ENCODE measurements at places on chromosomes 2 and 18. TPM values are rescaled to one million over a fixed set of nuclear protein-coding genes. Genes with fewer than 3 reads are reported as not detected.
A peak's percentile ranks its signal among the peaks of the same experiment; 100 is the strongest.

The CHMP1B gene
- total RNA-seq = 35.3 TPM

- DNase-seq = no peak
These were observed 215.3 kb upstream of the GULP1 start for GRCh38 chr2:188076149-188077056.

The LOXL3 gene
- total RNA-seq = 8.0 TPM

- no peak for DNase-seq
These were observed 13.8 kb upstream of the PLA2R1 start for GRCh38 chr2:160076241-160076640.

- DNase-seq = no peak
These were observed 9.6 kb downstream of the TRPM8 start for GRCh38 chr2:233926806-233927205.

The FSHR gene
- 2.4 TPM for total RNA-seq

The ANTXR1 gene
- 54.5 TPM for total RNA-seq

DNA sequence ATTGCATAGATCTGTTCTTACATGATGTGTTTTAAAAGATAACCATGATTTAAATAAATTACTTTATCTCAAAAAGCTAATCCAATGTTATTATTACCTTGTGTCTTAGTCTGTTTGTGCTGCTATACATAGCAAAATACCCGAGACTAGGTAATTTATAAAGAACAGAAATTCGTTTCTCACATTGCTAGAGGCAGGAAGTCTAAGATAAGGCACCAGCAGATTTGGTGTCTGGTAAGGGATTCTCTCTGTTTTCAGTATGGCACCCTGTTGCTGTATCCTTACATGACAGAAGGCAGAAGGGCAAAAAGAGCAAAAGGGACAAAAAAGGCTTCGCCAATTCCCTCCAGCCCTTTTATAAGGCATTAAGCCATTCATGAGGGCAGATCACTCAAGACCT is 533.9 kb downstream of the PARD3B start:
- DNase-seq = no peak

GRCh38 chr2:101597347-101597944 is 100.1 kb upstream of the MAP4K4 start:
- no peak for DNase-seq

DNA sequence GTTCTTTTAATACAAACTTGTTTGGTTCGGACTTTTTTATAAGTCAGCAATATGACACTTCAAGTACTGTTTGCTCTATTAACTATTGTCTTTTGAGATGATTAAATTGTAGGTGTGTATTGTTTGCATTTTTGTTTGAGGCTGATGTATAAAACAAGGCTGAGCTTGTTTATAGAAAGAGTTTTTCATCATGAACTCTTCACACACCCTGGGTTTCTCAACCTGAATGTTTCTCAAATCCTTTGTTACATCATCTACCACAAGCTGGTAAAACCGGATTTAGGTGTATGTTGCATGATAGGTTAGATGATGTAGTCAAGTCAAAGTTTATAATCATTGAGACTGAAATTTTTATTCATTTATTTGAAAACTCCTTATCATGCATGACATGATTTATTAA is 335.2 kb upstream of the LRATD1 start:
- DNase-seq = no peak

GRCh38 chr2:73284296-73285158 is at the start of gene FBXO41:
Gene FBXO41 (minus strand): TSS chr2:73284478. CDS start chr2:73269630, 14,848 bp downstream.
- peak; percentile 88 for DNase-seq

The CRYBA2 gene
- total RNA-seq = 1.3 TPM

GRCh38 chr2:3112131-3112530 is 265.5 kb downstream of the EIPR1 start:
- no peak for DNase-seq

The NTSR2 gene
- total RNA-seq = not detected

GRCh38 chr2:62568983-62569837 is 63.2 kb upstream of the TMEM17 start:
- DNase-seq = no peak

- no peak for DNase-seq
These were observed 25.5 kb downstream of the MRPL35 start for GRCh38 chr2:86224645-86225355.

DNA sequence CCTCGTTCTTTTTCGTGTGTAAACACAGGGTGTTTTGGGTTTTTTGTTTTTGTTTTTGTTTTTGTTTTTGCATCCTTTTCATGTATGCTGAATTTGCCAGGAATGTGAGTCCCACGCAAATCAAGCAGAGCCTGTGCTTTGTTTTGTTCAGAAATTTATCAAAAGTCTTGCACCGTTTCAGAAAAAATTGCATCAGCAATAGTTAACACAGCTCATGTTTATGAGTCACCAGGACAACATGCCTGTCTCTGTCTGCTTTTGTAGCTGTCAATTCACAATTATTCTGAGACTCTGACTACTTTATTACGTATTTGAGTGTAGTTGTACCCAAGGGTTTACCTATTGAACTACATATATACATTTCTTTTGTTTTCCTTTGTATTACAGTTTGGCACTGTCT is 38.3 kb downstream of the MRPL44 start:
- DNase-seq = no peak

The FBLN7 gene
- 8.4 TPM for total RNA-seq

The GAL3ST2 gene
- total RNA-seq = 0.77 TPM

The FN1 gene
- 1,605 TPM for total RNA-seq

The HMSD gene
- total RNA-seq = 2.3 TPM

GRCh38 chr2:14082640-14083039 is 549.9 kb upstream of the LRATD1 start:
- peak; percentile 54 for DNase-seq

DNA sequence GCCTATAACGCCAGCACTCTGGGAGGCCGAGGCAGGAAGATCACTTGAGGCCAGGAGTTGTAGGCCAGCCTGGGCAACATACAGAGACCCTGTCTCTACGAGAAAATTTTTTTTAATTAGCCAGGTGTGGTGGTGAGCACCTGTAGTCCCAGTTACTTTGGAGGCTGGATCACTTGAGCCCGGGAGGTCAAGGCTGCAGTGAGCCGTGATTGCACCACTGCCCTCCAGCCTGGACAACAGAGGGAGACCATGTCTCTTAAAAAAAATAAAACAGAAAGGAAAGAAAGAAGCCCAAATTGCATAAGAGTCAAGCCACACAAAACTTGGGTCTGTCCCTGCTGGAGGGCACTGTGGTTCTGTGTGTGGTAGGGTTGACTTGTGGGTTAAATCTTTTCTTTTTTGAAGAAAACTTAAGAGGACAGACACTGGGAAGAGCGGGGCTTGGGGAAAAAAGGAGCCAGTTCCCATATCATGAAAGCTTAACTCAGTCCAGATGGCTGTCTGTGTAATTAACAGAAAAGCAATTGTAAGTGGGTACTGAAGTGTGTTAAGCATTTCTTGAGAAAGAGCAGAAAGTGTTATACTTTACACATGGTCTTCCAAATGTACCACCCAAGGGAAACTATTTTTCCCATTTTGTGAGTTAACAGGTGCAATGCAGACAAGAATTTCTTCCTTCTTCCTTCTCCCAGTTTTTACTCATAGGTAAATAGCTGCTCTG is 115.1 kb downstream of the ALPK2 start:
- DNase-seq = peak; percentile 49

The ACTR2 gene
- 260 TPM for total RNA-seq

- DNase-seq = no peak
These were observed 29.6 kb downstream of the ARHGAP25 start for GRCh38 chr2:68764041-68764805.

DNA sequence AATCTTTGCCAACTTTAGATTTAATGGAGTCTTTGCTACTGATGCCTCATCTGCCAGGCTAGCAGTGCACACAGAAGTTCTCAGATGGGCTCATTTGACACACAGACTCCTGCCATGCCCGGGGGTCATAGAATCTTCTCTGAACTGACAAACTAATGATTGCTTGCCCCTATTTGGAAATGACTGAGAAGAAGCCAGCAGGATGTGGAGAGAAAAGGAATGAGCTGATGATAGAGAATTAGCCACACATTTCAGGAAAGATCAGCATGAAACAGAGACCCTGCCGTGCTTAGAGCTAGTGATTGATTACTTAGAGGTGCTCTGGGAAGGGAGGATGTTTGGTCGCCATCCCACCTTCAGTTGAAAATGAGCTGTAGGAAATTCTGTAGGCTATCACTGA is 178.5 kb downstream of the TPGS2 start:
- DNase-seq = no peak

DNA sequence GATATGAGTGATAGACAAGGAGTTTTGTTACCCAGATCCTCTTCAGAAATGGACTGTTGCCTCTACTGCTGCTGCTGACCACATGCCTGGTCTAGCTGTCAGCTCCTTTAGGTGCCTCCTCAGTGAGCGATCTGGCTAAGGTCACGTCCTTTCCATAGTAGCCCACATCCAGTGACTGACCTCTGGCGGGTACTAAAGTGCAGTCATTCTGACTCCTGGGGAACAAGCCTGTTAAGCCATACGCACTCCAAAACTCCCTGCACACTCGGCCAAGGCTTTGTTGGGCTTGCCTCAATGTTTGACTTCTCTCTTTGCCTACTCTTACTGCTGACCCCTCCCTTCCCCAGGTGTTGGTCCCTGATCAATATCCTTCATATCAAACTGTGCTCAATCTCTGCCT is 685.2 kb downstream of the IRS1 start:
- DNase-seq = no peak

The SCYGR2 gene
- not detected for total RNA-seq

The ZNF532 gene
- 141 TPM for total RNA-seq

- DNase-seq = no peak
These were observed 14.7 kb upstream of the PUM2 start for GRCh38 chr2:20365249-20365817.

DNA sequence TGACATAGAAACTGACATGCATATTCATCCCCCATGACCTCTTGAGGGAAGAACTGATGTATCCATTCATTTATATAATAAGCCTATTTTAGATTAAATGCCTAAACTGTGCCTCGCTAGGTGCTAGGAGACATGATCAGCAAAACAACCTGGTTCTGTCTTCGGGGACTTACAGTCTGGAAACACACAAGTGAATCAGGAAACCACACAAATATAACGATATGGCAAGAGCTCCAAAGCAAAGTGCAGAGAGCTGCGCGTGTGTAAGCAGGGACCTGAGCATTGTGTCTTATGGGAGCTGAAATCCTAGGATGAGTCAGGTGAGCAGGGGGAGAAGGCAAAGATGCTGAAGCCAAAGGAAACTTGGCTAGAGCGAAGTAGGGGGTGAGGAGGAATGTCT is 120.6 kb downstream of the NRP2 start:
- no peak for DNase-seq

DNA sequence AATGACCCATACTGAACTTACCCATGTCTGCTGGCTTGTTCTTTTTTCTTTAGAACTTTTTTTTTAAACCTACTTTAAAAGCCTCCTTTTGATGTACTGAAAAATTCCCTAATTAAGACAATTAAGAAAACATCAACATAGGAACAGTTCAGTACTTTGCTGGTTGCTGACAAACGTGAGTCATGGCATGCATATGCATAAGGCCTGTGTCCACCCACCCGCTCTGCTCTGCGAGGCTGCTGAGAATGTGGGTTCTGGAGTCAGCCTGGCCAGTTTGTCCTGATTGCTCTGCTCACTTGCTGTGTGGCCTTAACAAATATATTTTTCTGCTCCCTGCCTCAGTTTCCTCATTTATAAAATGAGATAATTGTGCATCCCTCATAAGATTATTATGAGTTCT is 27.3 kb downstream of the LAMA3 start:
- DNase-seq = peak; percentile 80

GRCh38 chr18:32057624-32058165 is 34.0 kb upstream of the RNF138 start:
- DNase-seq = peak; percentile 76

All from endodermal cell (in vitro differentiated cells).